ENCODE measurements at places on chromosomes 2 and 18. TPM values are rescaled to one million over a fixed set of nuclear protein-coding genes. Genes with fewer than 3 reads are reported as not detected.

Gene C2orf80
- not detected for total RNA-seq

Gene NEU2
- total RNA-seq, result not detected

Gene PAIP2B
- 5.7 TPM for total RNA-seq

Gene LIPG
- total RNA-seq, result 2.6 TPM

Gene SMPD4
- 6.8 TPM for total RNA-seq

Gene PRSS56
- total RNA-seq, result 1.0 TPM

Gene IL37
- total RNA-seq, result not detected

Gene ANTXR1
- 86.6 TPM for total RNA-seq

Gene ACVR2A
- total RNA-seq, result 63.2 TPM

Gene ZSWIM2
- not detected for total RNA-seq

Gene NTSR2
- not detected for total RNA-seq

Gene TTN
- total RNA-seq, result 2,245 TPM

Gene SLC8A1
- total RNA-seq, result 45.9 TPM

Gene TMSB10
- total RNA-seq, result 3,298 TPM

Gene ERMN
- 0.52 TPM for total RNA-seq

Gene OTOF
- total RNA-seq, result 5.2 TPM

Gene TUBA3E
- total RNA-seq, result not detected

Gene CD8A
- not detected for total RNA-seq

Gene KCNE4
- total RNA-seq, result 7.3 TPM

Gene CYRIA
- 4.7 TPM for total RNA-seq

Gene DLGAP1
- 0.52 TPM for total RNA-seq

Gene RAB3GAP1
- total RNA-seq, result 46.4 TPM

Gene SERPINB12
- total RNA-seq, result not detected

Gene LCT
- total RNA-seq, result not detected

Gene GAL3ST2
- total RNA-seq, result not detected

Gene CFAP65
- not detected for total RNA-seq

Gene ANKRD30B
- under 0.01 TPM for total RNA-seq

Gene VWA3B
- total RNA-seq, result not detected

Gene USP14
- total RNA-seq, result 29.7 TPM

Gene RSAD2
- total RNA-seq, result 6.8 TPM

Gene NGEF
- total RNA-seq, result 2.6 TPM

Gene CD8B2
- total RNA-seq, result under 0.01 TPM

Gene CTAGE1
- total RNA-seq, result not detected

Gene GULP1
- 21.9 TPM for total RNA-seq

Gene EFHD1
- 2.1 TPM for total RNA-seq

Gene SULT1C2
- total RNA-seq, result 1.0 TPM

Gene PDE11A
- total RNA-seq, result 1.0 TPM

Gene IL1RL1
- 1.0 TPM for total RNA-seq

Gene SLC35G4
- total RNA-seq, result not detected

Gene SLC5A7
- under 0.01 TPM for total RNA-seq

Gene ZNF892
- 4.7 TPM for total RNA-seq

Gene FAM161A
- 7.3 TPM for total RNA-seq

Gene ANKRD30BL
- total RNA-seq, result not detected

Gene PIKFYVE
- 22.4 TPM for total RNA-seq

Gene EVA1A
- total RNA-seq, result 6.3 TPM

Gene TBR1
- total RNA-seq, result not detected

Gene LRATD1
- total RNA-seq, result 5.2 TPM

Gene CD302
- 9.9 TPM for total RNA-seq

Gene CSRNP3
- total RNA-seq, result 18.8 TPM

Gene IL1R1
- 6.3 TPM for total RNA-seq

Gene SLC9A2
- 2.1 TPM for total RNA-seq
